CD4-positive, alpha-beta T cell treated with Interleukin-6 at 100 ng/mL for 8 hours (primary cell): ENCODE measurements at places on chromosomes 2 and 18.

GRCh38 chr2:128092656-128093055 is 1.7 kb downstream of the UGGT1 start:
- DNase-seq = no peak

- no peak for DNase-seq
Observed at GRCh38 chr2:186612555-186613440, 22.9 kb downstream of the ITGAV start.

DNA sequence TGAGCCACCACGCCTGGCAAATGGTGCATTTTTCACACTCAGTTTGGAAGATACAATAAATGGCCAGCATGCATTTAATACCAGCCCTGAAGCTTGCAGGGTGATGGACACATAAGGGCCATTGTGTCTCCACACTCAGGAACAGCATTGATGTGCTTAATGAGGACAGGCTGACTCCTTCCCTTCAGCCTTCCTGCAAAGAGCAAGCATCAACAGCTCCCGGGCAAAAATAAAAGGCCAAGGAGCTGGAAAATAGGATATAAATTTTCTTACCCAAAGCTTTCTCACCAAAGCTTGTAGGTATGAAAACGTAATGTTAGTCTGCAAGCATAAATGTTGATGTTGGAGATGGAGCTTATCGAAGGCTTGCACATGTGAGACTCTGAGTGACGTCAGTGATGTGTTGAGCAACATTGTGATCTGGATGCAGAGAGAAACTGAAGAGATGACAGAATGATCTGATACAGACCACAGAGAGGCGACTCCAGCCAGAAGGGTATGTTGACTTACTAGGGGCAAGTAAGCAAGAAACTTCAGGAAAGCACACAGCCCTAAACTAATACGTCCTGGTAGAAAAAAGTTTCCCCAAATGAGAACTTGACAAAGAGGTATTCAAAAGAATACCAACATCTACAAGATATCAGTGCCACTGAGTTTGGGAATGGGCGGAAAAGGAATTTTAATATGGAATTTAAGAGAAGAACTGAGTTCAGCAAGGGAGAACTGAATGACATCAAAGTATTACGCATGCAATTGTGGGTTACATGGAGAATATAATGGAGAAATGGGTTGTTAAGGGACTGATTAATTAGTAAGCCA is 256.5 kb downstream of the TGIF1 start:
- no peak for DNase-seq

- DNase-seq = no peak
Observed at GRCh38 chr2:85797921-85798320, 44.1 kb downstream of the ATOH8 start.

DNA sequence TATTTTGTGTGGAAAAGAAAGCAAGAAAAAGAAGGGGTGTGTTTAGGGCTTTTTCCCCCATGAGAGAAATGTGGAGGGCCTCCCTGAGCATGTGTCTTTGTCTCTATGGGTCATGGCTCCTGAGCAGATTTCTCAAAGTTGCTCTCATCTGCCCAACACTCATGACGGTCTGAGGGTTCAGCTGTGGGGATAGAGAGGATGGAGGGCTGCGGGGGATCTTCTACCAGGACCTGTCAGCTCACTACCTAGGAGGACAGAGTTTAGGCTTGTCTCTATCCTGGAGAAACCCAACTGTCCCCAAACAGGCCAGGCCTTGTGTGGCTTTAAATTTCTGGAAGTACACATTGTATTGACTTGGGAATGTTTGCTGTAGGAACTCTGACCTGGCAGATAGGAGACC is 342.2 kb downstream of the MYCN start:
- DNase-seq = no peak

DNA sequence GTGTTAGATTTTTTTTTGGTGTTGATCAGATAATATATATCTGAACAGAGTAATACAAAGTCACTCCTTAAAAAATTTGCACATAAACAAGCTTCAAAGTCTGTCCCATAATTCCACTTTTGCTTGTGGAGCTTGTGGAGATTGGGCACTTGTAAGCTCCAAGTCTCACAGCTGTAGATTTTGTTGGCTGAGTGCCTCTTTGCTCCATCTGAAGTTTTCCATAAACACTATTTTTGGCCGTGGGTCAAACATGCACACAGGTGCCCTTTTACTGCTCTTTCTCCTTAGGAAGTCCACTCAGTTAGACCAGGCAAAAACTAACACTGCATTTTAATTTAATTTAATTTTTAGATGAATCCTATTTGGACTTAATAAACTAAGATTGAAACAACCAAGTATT is 3.6 kb upstream of the KCNJ13 start:
- no peak for DNase-seq

DNA sequence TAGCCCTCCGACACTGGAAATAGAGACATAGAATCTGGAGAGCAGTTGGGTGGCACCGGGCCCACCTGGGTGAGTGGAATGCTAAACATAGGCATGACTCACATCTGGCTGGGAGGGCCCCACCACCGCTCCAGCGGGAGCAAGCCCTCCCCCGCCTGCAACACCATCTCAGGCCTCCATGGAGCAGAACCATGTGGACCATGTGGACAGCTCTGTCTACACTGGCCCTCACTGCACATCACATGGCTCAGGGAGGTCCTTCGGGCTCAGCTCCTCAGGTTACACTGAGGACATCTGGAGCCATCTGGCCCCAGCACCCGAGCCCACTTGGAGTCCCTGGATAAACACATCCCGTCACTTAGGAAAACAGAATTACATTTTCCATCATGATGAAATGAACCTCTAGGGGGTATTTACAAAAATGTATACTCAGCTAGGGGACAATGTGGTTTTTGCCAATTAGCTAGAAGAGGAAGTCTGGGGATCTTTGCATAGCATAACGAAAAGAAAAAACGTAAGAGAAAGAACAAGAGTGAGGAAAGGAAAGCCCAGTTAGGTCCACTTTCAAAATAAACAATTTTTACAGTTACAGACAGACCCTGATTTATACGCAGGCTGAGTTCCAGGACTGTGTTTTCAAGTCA is 30.7 kb upstream of the MLPH start:
- no peak for DNase-seq

DNA sequence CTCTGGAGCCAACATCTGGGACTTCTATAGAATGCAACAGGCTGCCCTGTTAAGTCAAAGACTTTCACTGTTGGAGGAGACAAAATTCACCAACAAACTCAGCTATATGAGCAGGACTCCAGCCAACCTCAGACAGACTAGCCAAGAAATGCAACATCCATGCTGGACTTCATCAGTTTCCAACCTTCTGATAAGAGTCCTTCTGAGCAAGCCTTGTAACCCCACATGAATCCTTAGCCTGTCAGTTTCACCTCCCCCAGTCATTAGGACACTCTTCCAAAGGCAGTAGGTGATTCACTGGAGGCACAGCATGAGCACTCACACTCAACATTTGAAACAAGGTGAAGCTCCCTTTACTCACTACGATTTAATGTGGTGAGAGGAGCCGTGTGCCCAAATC is 5.8 kb downstream of the TBC1D8 start:
- DNase-seq = no peak

DNA sequence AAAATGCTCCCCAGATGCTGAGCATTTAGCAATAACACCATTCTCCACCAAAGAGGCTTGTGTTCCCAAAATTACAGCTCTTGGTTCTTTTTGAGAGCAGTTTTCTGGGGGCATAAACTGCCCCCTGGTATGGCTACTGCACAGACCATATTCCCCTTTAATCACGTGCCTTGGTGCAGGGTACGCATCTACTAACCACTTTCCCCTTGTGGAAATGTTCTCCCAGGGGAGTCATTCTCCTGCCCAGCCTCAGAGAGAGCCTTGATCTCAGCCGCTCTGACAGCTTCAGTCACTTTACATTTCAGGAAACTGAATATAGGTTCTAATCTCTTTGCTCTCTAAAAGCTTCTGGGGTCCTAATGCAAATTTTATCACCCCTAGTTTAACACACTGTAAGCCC is 44.7 kb upstream of the EML6 start:
- no peak for DNase-seq
